ENCODE measurements at places on chromosomes 13 and 19. TPM values are rescaled to one million over a fixed set of nuclear protein-coding genes. Genes with fewer than 3 reads are reported as not detected.

Gene RDH8
- not detected for total RNA-seq

Gene PSG6
- not detected for total RNA-seq

GRCh38 chr13:58655086-58655485 is 1023.5 kb downstream of the PCDH17 start:
- no peak for DNase-seq

DNA sequence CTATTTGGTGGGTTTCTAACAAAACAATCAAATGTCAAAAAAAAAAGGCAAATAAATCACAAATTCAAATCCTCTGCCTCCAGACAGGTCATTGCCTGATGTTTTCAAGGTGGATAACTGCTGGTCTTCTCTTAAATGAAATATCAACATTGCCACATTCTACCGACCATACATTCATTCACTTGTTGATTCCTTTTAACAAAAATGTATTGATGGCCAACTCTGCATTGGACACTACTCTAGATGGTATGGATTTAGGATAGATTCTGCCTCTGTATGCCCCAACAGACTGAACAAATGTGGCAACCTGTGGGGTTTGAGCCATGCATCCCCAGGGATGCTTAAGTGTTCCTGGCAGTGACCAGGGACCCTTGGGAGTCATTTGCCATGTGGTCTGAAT is 87.6 kb upstream of the STK24 start:
- DNase-seq, result no peak

DNA sequence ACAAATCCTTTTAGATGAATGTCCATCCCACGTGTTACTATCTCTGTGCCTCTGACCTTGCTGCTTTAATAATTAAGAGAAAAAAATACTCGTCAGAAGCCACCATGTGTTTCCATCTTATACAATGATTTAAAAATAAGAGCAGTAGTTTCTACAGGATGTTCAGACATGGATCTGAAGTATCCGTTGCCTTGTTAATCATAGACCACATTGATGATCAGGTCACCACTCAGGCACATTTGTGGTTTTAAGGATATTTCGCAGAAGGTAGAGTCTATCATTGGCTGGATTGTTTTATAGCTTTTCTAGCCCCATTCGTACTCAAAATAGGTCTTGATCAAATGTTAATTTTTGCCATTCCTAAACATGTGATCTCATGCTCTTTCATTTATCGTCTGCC is 710.0 kb upstream of the ARGLU1 start:
- no peak for DNase-seq

GRCh38 chr13:20019043-20019442 is 60.5 kb downstream of the ZMYM2 start:
- DNase-seq, result no peak

GRCh38 chr13:48112896-48113755 is 18.2 kb upstream of the MED4 start:
- DNase-seq, result no peak

- DNase-seq, result no peak
Observed at GRCh38 chr19:49793561-49793840, 19.6 kb downstream of the FUZ start.

GRCh38 chr13:107927557-107927956 is 287.8 kb downstream of the LIG4 start:
- no peak for DNase-seq

- DNase-seq, result no peak
Observed at GRCh38 chr19:47002106-47002766, 17.4 kb upstream of the NPAS1 start.

- DNase-seq, result no peak
Observed at GRCh38 chr19:31226151-31226935, 122.9 kb downstream of the TSHZ3 start.

- no peak for DNase-seq
Observed at GRCh38 chr13:111539252-111539651, 218.8 kb downstream of the TEX29 start.

DNA sequence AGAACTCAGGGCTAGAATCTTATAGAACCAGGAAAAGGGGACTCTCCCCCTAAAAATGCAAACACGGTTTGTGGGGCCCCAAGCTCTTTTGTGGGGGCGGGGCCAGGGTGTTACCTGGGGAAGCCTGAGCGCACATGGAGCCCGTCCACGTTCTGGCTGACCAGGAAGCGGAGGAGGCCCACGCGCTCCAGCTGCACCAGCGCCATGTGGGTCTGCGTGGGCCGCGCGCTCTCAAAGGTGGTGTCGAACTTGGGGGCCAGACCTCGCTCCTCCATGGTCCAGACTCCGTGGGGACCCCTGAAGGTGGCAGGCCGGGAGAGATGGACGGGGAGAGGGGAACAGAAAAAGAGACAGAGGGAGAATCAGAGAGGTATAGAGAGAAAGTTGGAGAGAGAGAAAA is 3.4 kb downstream of the SIRT6 start:
- DNase-seq, result no peak

DNA sequence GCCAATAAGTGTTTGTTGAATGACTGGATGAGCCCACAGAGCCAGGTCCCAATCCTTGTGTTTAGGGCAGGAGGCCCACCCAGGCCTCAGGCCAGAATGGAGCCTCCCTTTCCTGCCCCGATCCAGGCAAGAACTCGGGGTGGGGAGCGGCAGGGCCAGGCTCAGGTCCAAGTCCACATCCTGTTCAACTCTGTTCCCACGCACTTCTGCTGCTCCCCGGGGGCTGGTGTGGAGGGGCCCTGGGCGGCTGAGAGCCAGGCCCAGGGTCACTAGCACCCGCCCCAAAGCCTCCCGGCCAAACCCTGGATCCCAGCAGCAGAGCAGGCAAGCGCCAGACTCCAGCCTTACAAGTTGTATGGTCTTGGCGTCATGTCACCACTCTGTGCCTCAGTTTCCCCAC is 8.0 kb downstream of the ANGPTL8 start:
- peak; percentile 64 for DNase-seq

DNA sequence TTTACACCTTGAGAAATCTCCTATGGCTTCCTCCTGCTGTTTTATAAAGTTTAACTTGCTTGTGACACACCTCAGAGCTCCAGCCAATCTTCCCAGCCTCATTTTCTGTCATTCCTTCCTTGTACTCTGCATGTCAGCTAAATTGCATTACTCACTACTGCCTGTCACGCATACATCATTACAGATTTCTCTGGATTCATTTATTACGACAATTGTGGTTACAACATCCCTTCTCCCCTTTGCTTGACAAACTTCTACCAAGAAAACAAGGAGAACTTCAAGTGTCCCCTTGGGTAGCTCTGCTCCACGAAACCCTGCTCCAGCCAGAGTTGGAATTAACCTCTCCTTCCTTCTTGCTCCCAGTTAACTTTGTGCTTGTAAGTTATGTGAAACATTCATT is 22.0 kb upstream of the GPR18 start:
- no peak for DNase-seq
